ENCODE measurements at places on chromosomes 1 and 21.

GRCh38 chr21:29312981-29313380 is 14.3 kb downstream of the BACH1 start:
- no peak for DNase-seq

DNA sequence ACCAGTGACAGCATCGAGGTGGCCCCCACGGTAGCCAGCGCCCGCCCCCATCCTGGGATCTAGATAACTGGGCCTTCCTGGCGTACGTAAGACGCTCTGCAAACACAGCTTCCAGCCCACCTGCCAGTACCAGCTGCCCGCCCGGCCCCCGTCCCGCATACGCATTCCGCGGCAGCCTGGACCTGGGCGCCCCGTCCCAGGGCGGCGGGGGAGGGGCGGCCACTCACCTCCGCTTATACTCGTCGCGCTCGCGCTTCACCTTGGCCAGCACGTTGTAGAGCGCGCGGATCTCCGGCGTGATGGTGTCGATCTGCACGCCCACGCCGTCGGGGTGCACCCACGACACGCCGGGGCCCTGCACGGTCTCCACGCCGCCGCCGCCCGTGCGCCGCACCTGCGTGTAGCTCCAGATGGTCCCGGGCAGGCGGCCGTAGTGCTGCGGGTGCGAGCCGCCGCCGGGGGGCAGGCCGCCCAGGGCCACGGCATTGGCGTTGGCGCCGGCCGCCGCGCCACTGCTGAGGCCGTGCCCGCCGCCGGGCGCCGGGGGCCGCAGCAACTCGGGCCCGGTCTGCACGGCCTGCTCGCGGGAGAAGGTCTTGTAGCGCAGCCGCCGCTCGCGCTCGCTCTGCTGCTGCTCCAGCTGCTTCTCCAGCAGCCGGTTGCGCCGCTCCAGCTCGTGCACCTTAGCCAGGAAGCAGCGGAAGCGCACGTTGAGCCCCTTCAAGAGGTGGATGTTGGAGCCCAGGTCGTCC is 859 bp downstream of the IFFO2 start:
- no peak for DNase-seq

GRCh38 chr1:161549652-161550051 is at the start of gene FCGR3A:
Gene FCGR3A, minus strand, starts transcription at chr1:161549818. Its CDS starts 82 bp downstream, at chr1:161549736.
- no peak for DNase-seq

GRCh38 chr1:177650947-177651346 is 318.9 kb downstream of the SEC16B start:
- DNase-seq, result no peak

DNA sequence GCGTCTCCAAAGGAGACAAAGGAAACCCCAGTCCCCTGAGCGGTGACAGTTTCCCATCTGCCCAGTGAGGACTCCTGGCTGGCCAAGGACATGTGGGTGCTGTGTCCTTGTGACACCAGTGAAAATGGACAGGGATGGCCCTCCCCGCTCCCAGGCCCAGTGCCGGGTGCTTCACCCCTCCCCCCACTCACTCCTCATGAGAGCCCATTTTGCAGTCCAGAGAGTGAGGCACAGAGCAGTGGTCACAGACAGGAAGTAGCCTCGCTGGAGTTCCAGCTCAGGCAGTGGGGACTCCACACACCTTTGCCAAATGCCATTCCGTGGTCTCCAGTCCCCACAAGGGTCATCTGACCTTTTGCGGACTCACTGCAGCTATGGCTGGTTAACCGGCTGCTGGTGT is 642.9 kb downstream of the PTPRU start:
- no peak for DNase-seq

DNA sequence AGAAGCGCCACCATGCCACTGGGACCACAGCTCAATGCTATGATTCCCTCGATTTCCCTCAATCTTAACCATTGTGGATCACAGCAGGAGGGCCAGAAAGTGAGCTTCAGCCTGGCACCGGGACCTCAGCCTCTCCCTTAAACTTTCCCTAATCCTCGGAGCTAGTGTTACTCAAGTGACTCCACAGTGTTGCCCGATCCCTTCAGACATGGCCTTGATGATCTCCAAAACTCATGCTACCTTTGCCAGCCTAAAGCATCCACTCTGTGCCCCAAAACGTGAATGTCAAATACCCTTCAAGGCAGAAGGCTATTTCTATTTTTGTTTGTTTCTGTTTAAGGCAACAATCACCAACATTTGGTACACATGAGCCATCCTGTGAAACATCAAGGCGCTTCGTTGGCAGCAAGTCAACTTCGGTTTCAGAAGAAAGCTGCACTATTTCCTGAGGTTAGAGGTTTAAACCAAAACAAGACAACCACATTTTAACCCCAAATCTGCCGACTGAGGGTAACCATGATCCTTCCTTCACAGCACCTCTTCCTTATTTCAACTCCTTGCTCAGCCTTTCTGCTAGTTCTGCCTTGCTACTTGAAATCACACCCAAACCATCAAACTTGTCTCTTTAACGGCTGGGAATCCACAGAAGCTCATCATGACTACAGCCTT is 94.4 kb upstream of the KRTAP19-8 start:
- peak; percentile 35 for DNase-seq

DNA sequence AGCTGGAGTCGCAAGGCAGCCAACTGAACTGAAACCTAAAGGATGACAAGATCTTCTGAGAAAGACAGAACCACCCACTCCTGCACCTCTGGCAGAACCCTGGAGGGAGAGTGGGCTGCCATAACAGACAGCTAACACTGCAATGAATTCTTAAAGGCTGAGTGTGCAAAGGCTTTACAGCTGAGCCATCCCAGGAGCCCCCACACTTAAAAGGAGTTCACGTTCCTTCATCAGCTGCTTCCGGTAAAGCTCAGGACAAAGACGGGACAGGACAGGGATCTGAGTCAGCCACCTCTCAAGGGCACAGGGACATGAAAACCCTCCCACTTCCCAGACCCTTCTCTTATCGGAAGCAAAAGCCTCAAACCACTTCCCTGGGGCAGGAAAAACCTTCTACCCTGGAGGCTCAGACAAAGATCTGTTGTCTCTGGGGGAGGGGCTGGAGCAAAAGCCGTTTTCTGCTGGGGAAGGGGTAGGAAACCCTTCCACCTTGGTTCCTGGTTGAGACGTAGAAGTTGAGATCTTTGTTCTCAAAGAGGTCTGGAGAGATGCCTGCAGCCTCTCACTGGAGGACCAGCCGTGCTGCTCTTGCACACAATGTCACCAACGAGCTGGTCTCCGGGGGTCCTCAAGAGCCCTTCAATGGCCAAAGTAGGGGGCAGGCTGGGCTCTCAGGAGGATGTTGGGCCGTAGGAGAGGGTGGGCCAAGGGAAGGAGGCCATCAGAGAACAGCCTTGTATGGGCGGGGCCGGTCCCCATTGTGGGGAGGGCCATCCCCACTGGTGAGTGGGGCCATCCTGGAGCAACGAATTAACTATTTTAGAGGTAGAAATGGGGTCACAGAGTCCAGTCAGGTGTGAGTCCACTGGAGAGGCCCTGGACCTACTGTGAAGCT is 452.4 kb downstream of the PTPRU start:
- no peak for DNase-seq

DNA sequence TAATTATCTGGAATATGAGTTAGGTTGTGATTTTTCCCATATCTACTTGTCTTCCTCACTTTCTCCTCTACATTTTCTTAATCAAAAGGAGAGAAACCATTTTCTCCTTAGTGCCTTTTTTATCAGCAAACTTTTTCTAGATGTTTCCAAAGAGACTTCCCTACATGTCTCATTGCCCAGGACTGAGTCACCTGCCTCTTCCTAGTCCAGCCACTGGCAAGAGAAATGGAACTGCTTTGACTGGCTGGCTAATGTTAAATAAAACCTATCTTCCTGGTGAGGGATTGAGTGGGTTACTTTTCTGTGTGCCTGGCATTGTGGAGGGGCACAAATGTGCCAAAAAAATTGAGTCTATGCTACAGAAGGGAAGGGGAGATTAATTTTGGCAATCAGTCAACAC is 52.1 kb upstream of the CD5L start:
- DNase-seq, result no peak

DNA sequence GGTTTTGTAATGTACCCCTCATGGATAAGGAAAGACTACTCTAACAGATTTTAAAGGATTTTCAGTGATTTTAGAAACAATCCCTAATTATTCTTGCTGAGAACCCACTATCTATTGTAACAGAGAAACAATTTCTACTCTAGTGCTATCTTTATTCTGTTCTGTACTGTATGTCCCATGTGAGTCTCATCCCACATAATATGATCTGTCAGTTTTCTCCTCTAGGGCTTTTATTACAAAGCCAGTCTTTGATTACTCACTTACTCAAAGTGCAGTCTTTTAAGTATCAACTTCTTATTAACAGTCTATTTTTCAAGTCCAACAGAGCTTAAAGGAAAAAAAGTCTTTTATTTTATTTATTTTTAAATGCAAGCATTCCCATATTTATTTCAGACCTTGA is 54.8 kb downstream of the CTH start:
- DNase-seq, result no peak

DNA sequence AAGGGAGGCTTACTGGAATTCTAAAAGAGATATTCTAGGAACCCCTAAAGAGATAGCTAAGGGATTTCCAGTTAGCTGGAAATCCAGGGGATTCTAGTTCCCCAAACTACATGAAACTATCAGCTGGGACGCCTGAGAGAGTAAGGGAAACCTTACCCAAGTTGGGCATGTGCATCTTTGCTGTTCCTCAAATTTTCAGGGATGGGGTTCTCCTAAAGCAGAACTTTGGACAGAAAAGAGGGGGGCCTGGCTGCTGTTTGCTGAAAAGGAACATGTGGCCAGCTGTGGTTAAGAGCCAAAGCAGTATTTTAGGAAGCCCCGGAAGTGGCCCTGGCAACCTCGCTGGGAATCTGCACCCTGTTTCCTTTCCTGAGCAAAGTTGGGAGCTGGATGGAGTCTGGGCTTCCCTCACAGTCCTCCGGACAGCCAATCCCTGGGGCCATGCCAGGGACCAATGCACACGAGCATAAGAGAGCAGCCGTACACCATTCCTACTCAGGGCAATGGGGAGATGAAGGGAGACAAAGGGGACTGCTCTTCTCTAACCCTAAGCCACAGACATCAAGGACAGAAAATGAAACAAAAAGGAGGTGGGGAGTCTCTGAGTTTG is 154.3 kb downstream of the PLXNA2 start:
- no peak for DNase-seq

GRCh38 chr1:204323887-204324286 is 35.8 kb downstream of the PLEKHA6 start:
- DNase-seq, result no peak

DNA sequence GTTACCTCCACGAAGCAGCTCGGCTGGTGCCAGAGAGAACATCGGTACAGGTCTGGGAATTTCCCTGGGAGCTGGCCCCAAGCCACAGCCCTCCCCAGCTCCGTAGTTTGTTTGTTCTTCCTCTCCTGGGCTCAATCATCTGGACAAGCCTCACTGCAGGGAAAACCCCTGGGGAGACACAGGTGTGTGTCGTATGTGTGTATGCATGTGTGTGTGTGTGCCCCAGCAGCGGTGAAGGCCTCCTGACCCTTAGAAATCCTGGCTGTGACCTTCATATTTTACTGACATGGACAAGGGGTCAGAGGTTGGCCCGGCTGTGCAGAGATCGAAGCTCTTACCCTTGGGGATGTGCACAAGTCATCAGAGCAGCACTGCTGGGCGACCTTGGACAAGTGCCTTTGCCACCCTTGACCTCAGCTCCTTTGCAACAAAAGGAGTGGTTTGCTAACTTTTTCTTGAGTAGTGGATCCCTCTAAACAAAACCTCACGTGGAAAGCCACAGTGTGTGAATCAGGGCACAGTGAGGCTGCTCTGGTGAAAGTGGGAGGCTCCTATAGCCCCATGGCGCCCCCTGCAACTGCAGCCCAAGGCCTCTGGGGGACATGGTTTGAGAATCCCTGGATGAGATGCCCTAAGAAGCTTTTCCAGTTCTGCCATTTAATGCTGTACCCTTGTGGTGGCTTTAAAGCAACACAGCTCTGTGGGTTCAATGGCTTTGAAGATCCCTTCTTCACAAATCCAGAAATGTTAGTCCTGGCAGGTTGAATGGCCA is 12.3 kb upstream of the IL22RA1 start:
- DNase-seq, result no peak

DNA sequence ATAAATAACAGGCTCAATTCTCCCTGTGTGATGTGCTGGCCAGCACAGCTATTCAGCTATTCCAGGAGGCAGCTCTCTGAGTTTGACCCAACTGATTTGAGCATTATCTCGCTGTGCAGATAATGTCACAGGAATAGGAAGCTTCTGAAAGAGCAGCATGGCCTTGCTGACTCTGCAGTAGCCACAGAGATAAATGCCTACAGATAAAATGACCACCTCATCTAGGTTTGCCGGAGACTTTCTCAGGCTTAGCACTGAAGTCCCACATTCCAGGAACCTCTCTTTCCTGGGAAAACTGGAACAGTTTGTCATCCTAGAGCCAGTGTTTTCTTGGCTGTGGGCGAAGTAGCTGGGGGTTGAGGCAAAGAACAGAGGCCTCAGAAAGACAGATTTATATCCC is 98.9 kb downstream of the MRPL39 start:
- no peak for DNase-seq

DNA sequence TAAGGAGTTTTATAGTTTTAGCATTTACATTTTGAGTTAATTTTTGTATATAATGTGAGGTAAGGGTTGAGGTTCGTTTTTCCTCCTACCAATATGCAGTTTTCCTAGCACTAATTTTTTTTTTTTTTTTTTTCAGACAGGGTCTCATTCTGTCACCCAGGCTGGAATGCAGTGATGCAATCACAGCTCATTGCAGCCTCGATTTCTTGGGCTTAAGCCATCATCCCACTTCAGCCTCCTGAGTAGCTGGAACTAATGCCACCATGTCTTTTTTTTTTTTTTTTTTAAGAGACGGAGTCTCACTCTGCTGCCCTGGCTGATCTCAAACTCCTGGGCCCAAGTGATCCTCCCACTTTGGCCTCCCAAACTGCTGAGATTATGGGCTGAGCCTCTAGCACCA is 2.5 kb upstream of the UBASH3A start:
- no peak for DNase-seq

DNA sequence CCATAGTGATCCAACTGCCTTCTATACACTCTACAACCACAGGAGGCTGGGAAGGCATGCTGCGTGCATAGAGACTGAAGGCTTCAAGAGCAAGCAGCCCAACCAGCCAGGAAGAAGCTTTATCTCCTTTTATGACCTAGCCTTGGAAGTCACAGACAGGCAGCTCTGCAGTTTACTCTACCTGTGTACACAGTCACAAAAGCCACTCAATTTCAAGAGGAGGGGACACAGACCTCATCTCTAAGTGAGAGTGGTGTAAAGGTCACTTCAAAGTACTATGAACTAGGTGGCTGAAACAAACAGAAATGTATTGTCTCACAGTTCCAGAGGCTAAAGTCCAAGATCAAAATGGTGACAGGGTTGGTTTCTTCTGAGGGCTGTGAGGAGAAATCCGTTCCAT is 69.6 kb upstream of the GJB5 start:
- no peak for DNase-seq

- DNase-seq, result no peak
Measured at GRCh38 chr1:151838222-151839081, 1.2 kb downstream of the C2CD4D start.

Data from stimulated activated CD4-positive, alpha-beta T cell treated with anti-CD3 and anti-CD28 coated beads, Interleukin-1b, Interleukin-23, amount 100 ng/mL, for 1 hour (primary cell).